Large intestine (tissue), 12 donors: ENCODE measurements at places on chromosomes 2 and 18. TPM values are rescaled to one million over a fixed set of nuclear protein-coding genes. Genes with fewer than 3 reads are reported as not detected.

DNA sequence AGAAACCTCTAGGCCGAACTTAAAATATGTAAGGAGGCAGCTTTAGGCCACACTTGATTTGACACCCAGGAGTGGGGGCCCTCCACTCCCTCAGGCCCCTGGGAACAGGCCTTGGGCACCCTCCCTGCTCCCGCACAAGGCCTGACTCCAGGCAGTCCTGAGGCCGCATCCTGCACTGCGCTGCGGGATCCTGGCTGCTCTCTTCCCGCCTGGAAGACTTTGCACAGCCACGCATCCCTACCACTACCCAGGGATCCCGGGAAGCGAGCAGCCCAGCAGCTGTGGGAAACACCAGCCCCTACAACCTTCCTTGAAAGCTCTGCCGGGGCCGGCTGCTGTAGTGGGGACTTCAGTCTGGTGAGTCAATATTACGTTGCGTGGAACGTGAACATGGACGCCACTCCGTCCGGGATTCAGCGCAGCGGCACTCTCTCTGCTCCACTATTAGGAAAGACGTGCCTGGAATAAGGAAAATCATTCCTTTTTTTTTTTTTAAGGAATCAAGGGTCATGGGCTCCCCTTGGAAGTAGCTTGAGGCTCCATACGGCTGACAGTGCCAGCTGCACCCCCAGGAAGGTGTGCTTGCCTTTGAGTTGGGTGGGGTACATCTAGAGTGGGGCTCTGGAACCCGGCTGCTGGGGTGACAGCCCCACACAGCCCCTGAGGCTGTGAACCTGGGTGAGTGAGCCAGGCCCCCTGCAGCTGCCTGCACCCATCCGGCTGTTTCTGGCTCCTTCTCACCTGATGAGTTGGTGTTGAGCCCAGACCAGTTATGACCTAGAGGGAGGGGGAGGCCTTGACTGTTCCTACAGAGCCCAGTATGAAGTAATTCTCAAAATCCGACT lies 119.2 kb upstream of the TMEM18 start:
- no peak for DNase-seq

DNA sequence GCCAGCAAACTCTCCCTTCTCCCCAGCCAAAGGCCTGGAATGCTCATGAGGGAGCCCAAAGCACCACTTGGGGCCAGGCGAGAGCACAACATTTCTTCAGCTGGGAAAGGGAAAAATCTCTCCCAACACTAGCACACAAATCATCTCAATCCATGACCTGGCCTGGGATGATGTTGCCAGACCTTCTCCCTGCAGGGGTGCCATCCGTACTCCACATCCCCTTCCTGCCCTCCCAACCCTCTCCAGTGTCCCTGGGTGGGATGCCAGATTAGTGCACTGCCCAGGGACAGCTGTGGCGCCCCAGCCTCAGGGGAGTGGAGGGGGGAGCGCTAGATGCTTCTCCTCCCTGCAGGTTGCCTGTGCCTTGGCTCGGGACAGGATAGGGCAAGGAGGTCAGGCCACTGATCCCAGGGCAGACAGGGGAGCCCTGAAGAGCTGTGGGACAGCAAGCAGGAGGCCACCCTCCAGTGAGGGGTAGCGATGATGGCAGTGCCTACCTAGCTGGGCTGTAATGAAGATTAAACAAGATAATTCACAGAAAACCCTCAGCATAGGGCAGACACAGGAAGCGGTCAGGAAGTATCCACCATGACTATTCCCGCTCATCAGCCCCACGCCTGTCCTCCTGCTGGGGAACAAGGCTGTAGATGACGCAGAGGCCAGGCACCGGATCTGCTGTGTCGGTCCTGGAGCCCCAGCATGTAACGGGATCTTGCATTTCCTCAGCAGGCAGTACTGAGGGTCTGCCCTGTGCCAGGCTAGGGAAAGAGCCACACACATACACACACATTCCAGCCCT lies 31.1 kb downstream of the SERTAD2 start:
- DNase-seq, result no peak

- no peak for DNase-seq
These were observed 34.4 kb upstream of the RPL37A start for GRCh38 chr2:216464104-216464720.

The VWC2L gene
- polyA plus RNA-seq, result 0.03 TPM

The UGT1A5 gene
- polyA plus RNA-seq, result 0.15 TPM

DNA sequence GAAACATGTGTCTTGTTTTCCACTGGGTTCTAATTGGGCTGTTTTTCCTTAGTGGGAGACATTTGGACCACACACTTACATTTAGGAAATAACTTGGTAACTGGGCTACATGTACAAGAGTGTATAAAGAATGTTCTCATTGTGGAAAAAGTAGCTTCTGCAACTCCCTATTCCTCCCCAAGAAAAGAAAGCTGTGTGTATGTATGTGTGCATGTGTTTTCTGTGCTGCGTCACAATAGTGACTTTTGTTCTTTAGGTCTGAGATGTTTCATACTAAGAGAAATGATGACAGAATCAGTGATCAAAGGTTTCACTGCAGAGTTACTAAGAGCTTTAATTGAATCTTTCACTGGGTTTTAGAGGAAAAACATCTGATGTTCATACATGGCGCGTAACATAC lies 82.7 kb downstream of the TANC1 start:
- no peak for DNase-seq
